Activated naive CD8-positive, alpha-beta T cell treated with anti-CD3 and anti-CD28 coated beads, Interleukin-2, amount 50 U/mL, for 16 hours (primary cell): ENCODE measurements at places on chromosomes 5 and 9.

- no peak for DNase-seq
Measured at GRCh38 chr9:125189011-125189360, 617 bp downstream of the PPP6C start.

- DNase-seq: no peak
Measured at GRCh38 chr5:124819201-124819600, 72.8 kb upstream of the ZNF608 start.

- DNase-seq: no peak
Measured at GRCh38 chr9:113255438-113255837, 19.9 kb downstream of the CDC26 start.

GRCh38 chr9:132099741-132100407 lies 20.2 kb upstream of the MED27 start:
- no peak for DNase-seq

GRCh38 chr5:68661237-68661636 lies 432.6 kb upstream of the SLC30A5 start:
- DNase-seq: no peak

- no peak for DNase-seq
Measured at GRCh38 chr9:133690081-133690561, 48.0 kb downstream of the SARDH start.

DNA sequence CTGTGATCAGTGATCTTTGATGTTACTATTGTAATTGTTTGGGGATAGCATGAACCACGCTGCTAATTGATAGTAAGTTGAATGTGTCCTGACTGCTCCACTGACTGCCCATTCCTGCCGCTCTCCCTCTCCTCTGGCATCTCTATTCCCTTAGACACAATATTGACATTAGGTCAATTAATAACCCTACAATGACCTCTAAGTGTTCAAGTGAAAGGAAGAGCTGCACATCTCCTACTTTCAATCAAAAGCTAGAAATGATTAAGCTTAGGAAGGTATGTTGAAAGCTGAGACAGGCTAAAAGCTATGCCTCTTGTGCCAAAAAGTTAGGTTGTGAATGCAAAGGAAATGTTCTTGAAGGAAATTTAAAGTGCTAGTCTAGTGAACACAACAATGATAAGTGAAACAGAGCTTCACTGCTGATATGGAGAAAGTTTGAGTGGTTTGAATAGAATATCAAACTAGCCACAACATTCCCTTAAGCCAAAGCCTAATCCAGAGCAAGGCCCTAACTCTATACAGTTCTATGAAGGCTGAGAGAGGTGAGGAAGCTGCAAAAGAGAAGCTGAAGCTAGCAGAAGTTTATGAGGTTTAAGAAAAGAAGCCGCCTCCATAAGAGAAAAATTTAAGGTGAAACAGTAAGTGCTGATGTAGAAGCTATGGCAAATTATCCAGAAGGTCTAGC lies 12.9 kb downstream of the CLINT1 start:
- DNase-seq: no peak

DNA sequence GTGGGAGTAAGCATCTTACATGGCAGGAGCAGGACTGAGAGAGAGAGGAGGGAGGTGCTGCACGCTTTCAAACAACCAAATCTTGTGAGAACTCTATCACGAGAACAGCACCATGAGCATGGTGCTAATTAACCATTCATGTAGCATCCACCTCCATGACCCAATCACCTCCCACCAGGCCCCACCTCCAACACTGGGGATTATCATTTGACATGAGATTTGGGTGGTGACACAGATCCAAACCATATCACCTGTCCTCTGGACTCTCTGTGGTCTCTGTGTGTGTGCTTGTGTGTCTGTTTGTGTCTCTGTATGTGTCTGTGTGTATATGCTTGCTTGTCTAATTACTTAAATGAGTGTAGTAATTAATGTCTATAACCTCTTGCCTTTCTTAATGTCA lies 31.1 kb downstream of the SEC61B start:
- no peak for DNase-seq

DNA sequence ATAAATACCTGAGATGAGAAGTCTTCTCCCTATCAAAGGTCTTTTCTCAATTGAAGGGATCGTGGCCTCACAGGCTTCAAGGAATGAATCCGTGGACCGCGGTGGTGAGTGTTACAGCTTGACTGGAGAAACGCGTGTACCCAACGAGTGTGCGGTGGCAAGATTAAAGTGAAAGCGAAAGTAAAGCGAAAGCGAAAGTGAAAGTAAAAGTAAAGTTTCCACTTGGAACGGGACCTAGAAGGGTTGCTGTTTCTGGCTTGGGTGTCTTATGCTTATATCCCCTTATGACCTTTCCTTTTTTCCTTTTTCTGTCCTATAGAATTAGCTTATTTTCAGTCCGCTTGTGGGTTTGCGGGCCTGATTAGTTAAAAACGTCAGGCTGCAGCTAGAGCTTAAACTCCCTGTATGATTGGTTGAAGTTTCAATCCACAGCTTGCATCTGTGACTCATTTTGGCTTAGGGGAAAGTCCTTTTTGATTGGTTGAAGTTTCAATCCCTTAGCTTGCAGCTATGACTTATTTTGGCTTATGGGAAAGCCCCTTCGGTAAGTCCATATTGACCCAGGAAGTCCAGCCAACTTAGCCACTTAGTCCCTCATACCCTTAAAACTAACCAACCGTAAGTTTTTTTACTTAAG lies 924.3 kb upstream of the CDH10 start:
- DNase-seq: no peak

- no peak for DNase-seq
Measured at GRCh38 chr9:715300-715699, 126.2 kb upstream of the DMRT1 start.
